GM23248 (cell line): ENCODE measurements at places on chromosomes 12 and 14.
A peak's percentile ranks its signal among the peaks of the same experiment; 100 is the strongest.

- no peak for DNase-seq
Measured at GRCh38 chr12:84056-84455, 17.5 kb downstream of the IQSEC3 start.

GRCh38 chr12:32671930-32672780, 6.9 kb upstream of the DNM1L start:
- peak; percentile 85 for DNase-seq

DNA sequence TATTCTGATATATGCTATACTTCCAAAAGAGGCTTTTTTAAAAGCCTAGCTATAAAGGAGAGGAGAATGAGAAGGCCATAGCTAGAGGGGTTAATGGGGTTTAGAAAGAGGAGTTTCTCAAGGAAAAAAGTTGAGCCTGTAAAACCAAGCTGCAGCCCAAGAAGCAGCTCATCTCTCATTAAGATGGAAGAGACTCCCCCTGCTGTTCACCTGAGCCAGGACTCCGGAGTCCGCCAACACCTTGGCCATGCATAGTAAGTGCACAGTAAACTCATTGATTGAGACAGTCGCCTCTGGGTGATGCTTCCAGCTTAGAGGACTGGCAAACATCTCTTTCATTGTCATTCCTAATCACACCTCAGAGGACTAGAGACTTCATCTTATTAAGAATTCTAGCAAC, 46.2 kb downstream of the ANO2 start:
- no peak for DNase-seq

DNA sequence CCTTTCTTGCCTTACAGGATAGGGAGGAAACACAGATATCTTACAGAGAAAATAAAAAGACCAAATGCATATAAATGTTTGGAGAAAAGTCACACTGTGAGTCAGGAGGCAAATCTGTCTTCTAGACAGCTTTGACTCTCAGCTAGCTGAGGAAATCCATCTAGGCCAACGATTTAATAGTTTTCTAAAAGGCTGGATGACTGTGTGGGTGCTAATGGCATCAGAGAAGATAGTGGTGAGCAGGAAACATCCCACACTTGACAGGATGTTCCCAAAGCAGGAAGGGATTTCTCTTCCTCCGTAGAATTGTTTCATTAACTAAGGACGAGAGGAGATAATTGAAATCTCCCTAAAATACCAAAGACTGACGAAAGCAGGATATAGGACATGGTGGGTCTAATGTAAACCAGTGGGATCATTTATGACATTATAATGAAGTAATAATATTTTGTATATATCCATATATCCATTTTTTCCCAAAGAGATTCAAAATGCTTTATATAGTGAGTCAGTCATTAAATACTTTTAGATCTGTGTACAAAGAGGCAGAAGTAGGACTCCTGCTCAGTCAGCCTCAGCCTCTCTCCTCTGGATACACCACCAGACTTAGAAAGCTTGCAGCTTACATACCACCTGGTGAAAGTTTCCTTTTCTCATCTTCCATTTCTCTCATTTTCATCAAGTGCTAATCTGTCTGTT, 44.3 kb upstream of the PSMA6 start:
- peak; percentile 40 for DNase-seq

GRCh38 chr12:56759263-56759908, 3.7 kb upstream of the HSD17B6 start:
- DNase-seq: peak; percentile 4
